Endothelial cell of umbilical vein (primary cell): ENCODE measurements at places on chromosomes 6 and 20. TPM values are rescaled to one million over a fixed set of nuclear protein-coding genes. Genes with fewer than 3 reads are reported as not detected.

The CST5 gene
- not detected in 2 replicates for total RNA-seq

The MATN4 gene
- 0.14 TPM in 1 of 2 replicates, not detected in the other for total RNA-seq

The KHDC1L gene
- total RNA-seq: not detected in 2 replicates

The OTOR gene
- total RNA-seq: not detected in 2 replicates

The CALHM6 gene
- total RNA-seq: not detected in 2 replicates

The DNAH8 gene
- total RNA-seq: 0.29 and 0.97 TPM in 2 replicates

The PNLDC1 gene
- not detected in 2 replicates for total RNA-seq

The PROKR2 gene
- not detected in 2 replicates for total RNA-seq

The ZNF165 gene
- 0.27 and 0.30 TPM in 2 replicates for total RNA-seq

The MMP24 gene
- total RNA-seq: 0.27 and 0.32 TPM in 2 replicates

The BMP5 gene
- not detected in 2 replicates for total RNA-seq

The GRIK2 gene
- total RNA-seq: not detected in 2 replicates

The RBPJL gene
- total RNA-seq: not detected in 2 replicates

The ZNF133 gene
- 11.1 and 12.2 TPM in 2 replicates for total RNA-seq

The PBOV1 gene
- total RNA-seq: not detected in 2 replicates

The CRIP3 gene
- total RNA-seq: not detected in 2 replicates

The ULBP2 gene
- total RNA-seq: 7.0 and 14.0 TPM in 2 replicates

The TRDN gene
- not detected in 2 replicates for total RNA-seq

The RAMACL gene
- 4.0 and 5.3 TPM in 2 replicates for total RNA-seq

The OR10C1 gene
- not detected in 2 replicates for total RNA-seq

The MACROD2 gene
- 0.73 and 0.97 TPM in 2 replicates for total RNA-seq

The HLA-DPA1 gene
- total RNA-seq: 11.4 TPM in 1 of 2 replicates, not detected in the other
